Brain microvascular endothelial cell (primary cell): ENCODE measurements at places on chromosomes 2 and 18.
A peak's percentile ranks its signal among the peaks of the same experiment; 100 is the strongest.

DNA sequence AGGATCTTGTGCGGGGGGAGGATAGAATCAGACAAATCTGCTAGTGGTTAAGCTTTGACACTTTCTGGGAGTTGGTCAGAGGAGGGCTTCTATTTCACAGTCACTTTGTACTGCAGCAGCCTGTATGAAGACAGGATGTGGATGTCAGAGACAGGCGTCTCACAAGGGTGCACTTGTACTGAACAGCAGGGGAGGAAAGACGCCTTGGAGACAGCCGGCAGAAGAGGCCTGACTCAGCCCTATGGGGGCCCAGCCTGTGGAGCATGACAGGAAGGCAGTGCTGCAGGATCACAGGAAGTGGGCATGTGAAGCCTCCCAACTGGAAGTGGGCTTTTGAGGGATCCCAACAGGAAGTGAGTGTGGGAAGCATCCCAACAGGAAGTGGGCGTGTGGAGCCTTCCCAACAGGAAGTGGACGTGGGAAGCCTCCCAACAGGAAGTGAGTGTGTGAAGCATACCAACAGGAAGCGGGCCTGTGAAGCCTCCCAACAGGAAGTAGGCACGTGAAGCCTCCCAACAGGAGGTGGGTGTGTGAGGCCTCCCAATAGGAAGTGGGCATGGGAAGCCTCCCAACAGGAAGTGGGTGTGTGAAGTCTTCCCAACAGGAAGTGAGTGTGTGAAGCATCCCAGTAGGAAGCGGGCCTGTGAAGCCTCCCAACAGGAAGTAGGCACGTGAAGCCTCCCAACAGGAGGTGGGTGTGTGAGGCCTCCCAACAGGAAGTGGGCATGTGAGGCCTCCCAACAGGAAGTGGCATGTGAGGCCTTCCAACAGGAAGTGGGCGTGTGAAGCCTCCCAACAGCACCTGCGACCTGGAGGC is 212.3 kb downstream of the SNTG2 start:
- peak; percentile 53 for DNase-seq

- no peak for DNase-seq
Measured at GRCh38 chr2:7694076-7694985, 777.1 kb downstream of the RNF144A start.

- no peak for DNase-seq
Measured at GRCh38 chr2:231456295-231457004, 7.8 kb downstream of the NCL start.

GRCh38 chr2:16722126-16722525 is 56.5 kb upstream of the CYRIA start:
- no peak for DNase-seq

DNA sequence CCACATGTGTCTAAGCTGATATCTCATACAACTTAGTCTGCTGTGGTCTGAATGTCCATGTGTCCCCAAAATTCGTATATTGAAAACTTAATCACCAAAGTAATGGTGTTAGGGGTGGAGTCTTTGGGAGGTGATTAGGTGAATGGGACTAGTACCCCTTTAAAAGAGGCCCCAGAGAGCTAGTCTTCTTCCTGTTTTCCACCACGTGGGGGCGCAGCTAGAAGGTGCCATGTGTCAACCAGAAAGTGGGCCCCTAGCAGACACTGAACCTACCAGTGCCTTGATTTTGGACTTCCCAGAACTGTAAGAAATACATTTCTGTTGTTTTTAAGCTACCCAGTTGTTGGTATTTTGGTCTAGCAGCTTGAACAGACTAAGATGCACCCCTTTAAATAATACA is 86.6 kb downstream of the ASB1 start:
- DNase-seq: peak; percentile 38

- DNase-seq: no peak
Measured at GRCh38 chr2:136052369-136053362, 65.3 kb downstream of the CXCR4 start.

DNA sequence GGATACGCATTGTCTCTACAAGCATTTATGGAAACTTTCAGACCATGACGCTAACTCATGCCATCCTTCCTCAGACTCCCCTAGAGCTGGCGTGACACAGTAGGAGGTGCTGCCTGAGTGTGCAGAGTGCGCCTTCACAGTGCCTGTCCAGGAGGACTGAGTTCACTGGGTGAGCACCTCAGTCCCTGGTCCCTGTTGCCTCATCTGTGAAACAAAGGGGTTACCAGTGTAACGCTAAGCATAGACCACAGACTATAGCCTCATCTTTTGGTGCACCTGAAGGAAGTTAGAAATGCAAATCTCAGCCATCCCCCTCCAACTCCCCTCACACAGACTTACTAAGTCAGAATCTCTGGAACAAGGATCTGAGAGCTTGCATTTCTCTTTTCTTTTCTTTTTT is 142.8 kb downstream of the TMEM17 start:
- DNase-seq: no peak

DNA sequence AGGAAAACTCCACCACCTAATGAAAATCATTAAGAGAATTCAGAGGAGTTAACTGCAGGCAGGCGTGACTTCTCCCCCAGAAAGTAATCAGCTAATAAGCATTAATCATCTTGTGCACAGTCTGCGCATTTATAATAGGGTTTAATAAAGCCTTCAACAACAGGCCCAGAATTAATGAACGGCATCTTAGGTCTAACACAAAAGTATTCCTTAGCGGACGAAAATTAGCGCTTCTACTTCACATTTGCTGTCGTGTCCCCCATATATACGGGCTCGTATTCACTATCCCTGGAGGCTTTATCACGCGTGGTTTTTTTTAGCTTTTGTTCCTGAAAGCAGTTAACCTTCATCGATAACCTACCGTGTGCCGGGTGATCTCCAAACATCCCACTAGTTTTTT is 1.8 kb downstream of the ATP8B1 start:
- DNase-seq: no peak

GRCh38 chr18:10194592-10194991 is 259.8 kb upstream of the APCDD1 start:
- DNase-seq: no peak

DNA sequence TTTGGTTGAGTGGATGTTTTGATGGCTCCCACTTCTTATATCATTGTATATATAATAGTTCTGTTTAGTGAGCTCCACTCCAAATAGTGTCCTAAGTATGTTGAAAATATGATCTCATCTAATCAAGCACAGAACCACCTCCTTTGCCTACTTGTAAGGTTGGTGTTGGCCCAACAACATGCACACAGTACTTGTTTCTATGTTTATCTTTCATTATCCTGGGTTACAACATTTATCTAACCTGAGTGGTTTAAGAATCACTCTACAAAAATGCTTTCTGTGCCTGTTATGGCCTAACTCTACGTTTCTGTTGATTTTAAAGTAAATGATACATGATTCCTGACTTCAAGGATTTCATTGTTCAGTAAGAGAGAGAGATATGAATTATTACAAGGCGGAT is 281.9 kb downstream of the FIGN start:
- DNase-seq: peak; percentile 16

DNA sequence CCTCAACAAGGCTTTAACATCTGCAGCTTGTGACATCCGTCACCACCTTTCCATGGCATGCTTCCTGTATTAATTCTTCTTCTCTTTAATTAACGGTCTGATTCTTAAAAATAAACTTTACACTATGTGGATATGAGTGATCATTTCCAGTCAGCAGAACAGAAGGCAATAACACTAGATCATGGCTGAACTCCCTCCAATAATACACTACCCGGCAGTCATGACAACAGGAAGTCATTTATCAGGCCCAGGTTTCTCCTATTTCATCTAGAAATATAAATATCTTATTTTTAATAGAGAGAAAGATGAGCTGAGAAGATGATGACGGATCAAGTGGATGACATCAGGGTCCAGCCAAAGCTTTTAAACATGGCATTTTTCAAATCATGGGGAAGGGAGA is 792.2 kb downstream of the SLC4A3 start:
- DNase-seq: no peak

DNA sequence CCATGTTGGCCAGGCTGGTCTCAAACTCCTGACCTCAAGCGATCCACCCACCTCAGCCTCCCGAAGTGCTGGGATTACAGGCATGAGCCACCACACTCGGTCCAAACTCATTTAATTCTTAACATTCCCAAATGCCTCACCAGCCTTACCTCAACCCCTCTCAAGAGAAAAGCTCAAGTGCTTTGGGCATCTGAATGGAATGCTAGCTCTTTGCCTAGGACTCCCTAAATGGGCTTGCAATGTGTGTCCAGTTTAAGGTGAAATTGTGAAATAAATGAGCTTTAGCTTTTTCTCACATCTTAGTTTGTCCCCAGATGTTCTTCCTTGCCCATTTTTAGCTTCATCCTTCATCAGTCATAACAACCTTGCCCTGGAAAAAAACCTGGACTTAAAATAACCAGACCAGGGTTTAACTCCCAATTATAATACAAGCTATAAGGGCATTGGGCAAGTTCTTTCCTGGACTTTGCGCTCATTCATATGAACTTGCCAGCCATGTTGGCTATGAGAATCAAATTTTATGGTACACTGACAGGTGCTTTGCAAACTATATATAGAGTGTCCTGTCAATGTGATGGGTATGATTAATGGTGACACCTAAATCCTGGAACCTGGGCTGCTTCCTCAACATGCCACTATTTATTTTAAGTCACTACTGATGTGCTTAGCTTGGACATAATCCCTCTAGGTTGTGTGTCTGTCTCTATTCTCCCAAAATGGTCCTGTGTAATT is 95.1 kb upstream of the SERPINE2 start:
- no peak for DNase-seq

GRCh38 chr2:28276076-28276618 is 116.5 kb upstream of the FOSL2 start:
- DNase-seq: peak; percentile 95

- no peak for DNase-seq
Measured at GRCh38 chr2:52897511-52898044, 870.0 kb upstream of the CHAC2 start.

DNA sequence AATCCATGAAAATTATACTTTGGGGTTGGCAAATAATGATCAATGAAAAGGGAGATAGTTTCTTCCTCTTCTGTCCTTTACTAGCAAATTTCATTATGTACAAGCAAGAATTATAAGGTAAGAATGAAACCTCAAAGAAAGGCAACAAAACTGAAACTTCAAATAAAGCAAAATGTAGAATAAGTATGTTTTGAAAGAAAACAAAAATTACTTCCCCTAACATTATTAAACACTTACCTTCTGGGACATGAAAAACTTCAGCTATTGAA is 29.4 kb downstream of the THADA start:
- no peak for DNase-seq

DNA sequence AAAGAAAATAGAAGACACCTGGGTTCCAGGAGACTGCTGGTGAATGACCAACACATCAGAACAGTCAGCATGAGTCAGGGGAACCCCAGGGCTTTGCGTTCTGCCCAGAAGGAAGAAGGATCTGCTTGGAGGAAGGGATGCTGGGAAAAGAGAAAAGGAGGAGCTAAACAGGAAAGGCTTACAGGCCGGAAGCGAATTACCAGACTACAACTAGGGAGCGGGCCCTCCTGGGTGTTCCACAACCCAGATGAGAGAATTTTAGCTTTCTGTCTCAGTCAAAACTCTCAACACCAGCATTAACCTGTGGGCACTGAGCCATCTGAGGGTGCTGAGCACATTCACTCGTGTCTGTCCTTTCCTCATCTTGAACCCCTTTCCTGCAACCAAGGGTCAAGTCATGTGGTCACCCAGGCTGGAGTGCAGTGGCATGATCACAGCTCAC is 19.2 kb downstream of the CDC42EP3 start:
- peak; percentile 79 for DNase-seq

- no peak for DNase-seq
Measured at GRCh38 chr2:62741127-62741526, 35.6 kb downstream of the EHBP1 start.

DNA sequence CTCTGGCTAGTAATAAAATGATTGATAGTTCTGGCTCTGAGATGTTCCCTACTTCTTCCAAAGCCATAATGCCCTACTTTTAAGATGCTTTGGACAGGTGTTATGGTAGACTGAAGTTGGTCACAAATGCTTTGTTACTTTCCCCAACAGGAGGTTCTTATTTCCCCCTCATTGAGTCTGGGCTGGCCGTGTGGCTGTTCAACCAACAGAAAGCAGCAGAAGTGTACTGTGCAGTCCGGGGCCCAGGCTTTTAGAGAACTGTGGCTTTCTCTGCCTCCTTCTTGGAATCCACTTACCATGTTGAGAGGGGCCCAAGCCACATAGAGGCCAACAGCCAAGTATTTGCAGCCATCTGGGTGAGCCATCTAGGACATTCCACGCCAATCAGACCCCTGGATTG is 94.2 kb downstream of the KCTD1 start:
- DNase-seq: no peak
